Fibroblast of villous mesenchyme (primary cell): ENCODE measurements at places on chromosomes 16 and 17. TPM values are rescaled to one million over a fixed set of nuclear protein-coding genes. Genes with fewer than 3 reads are reported as not detected.

Gene KRTAP9-8
- total RNA-seq = not detected in 2 replicates

Gene ATP2C2
- total RNA-seq = not detected in 2 replicates

Gene KRT23
- total RNA-seq = under 0.01 and 1.7 TPM in 2 replicates

DNA sequence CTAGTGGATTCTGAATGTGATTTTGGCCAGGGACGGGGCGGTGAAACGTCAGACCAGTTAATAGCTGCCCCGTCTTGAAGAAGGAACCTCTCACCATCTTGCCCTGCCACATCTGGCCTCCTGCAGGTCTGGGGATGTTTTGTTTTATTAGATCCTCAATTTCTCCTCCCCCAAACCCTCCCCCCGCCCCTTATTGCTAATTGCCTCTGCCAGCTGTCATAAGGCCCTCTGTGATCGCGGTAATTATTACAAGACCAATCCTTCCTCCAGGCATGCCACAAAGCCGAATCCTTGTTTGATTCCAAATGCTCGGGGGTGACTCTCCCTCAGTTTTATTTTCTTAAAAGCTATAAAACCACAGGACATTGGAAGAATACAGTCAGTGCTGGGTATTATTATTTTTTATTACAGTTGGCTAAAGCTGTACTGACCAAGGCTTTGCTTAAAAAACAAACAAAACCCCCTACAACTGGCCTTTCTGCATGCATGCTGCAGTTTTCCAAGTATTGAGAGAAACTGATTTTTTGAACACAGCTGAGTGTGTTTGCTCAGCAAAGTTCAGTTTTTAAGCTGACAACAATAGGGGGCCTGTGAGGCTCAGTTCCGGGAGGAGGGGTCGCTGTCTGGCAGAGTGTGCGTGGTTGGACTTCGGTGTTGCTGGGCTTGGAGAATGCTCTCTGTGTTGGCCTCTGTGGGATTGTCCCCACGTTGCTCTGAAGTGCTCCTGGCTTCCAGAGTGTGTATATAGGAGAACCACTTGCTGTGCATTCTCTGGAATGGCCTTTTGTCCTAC is 1.7 kb downstream of the KSR1 start:
- DNase-seq = peak; percentile 80

DNA sequence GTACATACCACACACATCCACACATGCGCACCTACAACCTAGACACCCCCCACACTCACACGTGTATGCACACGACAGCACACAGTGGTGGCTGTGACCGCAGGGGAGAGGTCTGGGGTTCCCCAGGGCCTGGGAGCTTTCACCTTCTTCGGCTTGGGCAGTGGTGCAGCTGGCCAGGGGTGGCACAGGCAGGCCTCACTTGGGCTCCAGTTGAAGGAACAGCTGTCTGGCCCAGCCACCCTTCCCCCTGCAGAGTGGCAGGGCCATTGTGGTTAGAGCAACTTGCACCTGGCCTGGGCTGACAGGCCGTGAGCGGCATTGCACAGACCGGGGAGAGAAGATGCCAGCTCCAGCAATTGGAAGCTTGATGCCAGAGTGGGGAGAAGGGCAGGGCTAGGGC is 114.5 kb upstream of the GSE1 start:
- DNase-seq = no peak
